ENCODE measurements at places on chromosomes 1 and 21. TPM values are rescaled to one million over a fixed set of nuclear protein-coding genes. Genes with fewer than 3 reads are reported as not detected.

The OR6K6 gene
- not detected for total RNA-seq

DNA sequence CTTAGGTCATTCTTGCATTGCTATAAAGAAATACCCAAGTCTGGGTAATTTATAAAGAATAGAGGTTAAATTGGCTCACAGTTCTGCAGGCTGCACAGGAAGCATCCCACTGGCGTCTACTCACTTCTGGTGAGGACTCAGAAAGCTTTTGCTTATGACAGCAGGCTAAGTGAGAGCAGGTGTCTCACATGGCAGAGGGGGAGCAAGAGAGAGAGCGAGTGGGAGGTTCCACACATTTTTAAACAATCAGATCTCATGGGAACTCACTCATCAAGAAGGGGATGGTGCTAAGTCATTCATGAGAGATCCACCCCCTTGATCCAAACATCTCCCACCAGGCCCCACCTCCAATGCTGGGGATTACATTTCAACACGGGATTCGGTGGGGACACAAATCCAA, 13.6 kb upstream of the RGS4 start:
- H3K27me3 ChIP-seq: no peaks in the 10 kb centered on the region
- no peak overlapping the region for H3K4me3 ChIP-seq
- DNase-seq: no peak
- no peaks in the 10 kb centered on the region for H3K4me1 ChIP-seq
- H3K27ac ChIP-seq: no peak overlapping the region

- H3K4me3 ChIP-seq: no peak overlapping the region
- peaks cover 9% of the 10 kb centered on the region for H3K4me1 ChIP-seq
- no peak overlapping the region for H3K27ac ChIP-seq
- DNase-seq: no peak
- H3K27me3 ChIP-seq: no peaks in the 10 kb centered on the region
These were observed 114.2 kb downstream of the EDEM3 start for GRCh38 chr1:184640505-184640904.

- no peak overlapping the region for H3K4me3 ChIP-seq
- H3K4me1 ChIP-seq: no peaks in the 10 kb centered on the region
- peaks cover 58% of the 10 kb centered on the region for H3K27me3 ChIP-seq
- no peaks in the 10 kb centered on the region for H3K36me3 ChIP-seq
These were observed 59.5 kb downstream of the POFUT2 start for GRCh38 chr21:45228171-45228641.

The ASPM gene
- 36.3 TPM for total RNA-seq

The GNAI3 gene
- 6.5 TPM for total RNA-seq

The ELF3 gene
- 907 TPM for total RNA-seq

All from Calu3 (cell line).